ENCODE measurements at places on chromosomes 11 and 22.

DNA sequence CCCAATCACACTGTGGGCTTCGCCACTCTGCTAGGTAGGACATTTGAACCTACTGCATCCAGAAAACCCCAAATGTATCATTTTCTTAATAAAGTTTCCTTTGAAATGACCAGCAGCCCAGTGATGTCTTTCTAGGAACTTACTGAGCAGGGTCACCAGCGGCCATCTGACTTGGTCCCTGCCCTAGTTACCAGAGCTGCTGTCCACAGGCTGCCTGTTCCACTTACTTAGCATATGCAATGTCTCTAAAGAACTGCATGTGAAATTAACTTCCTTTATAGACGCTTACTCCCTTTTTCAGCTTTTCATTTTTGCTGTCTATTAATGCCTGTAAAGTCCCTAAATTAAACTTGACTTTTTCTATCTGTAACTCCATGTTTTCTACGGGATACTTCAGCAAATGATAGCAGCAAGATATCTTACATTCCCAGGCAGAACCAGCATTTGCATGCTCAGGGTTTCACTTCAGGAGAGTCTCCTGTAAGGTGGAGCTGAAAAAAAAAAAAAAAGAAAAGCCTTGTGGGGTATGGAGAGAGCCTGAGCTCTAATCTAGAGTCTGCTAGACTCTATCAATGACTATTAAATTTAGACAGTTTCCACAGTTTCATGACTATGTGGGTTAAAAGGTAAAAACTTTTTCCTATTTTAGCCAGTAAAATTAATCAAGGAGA is 125.0 kb downstream of the FAT3 start:
- DNase-seq = no peak

DNA sequence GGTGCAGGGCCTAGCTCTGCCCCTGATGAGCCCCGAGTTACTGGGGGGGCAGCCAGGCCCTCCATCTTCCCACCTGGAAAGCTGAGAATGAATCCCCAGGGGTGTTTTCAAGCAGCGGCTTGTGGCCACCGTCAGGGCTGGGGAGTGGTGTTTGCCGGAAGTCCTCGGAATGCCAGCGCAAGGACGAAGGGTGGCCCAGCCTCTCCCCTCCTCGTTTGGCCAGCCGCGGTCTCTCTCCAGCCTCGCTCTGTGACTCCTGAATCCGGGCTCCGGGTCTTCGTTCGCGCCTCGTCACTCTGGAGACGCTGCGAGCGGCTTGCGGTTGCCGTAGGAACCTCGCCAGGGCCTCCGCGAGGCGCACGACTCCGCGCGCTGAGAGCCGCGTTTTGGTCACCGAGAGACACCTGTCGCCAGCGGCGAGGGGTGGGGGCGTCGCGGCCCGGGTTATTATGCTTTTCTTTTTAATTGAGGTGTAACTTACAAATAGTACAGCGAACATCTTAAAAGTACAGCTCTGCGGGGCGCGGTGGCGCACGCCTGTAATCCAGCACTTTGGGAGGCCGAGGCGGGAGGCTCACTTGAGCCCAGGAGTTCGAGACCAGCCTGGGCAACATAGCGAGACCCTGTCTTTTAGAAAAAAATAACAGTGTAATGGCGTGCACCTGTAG is 6.3 kb upstream of the KDELR3 start:
- DNase-seq = peak; percentile 43

DNA sequence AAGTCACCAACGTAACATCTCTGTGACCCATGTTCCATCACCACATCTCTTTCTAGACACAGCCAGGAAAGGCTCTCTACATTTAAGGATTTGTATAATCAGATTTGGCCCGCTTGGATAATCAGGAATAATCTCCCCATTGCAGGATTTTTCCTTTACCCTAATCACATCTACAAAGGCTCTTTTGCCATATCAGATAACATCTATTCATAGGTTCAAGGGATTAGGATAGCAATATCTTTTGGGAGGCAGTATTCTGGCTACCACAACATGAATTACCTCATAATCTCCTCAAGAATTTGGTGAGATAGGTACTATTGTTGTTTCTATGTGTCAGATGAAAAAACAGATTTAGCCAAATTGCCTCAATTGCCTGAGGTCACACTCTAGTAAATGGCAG is 142.8 kb upstream of the UBASH3B start:
- no peak for DNase-seq

DNA sequence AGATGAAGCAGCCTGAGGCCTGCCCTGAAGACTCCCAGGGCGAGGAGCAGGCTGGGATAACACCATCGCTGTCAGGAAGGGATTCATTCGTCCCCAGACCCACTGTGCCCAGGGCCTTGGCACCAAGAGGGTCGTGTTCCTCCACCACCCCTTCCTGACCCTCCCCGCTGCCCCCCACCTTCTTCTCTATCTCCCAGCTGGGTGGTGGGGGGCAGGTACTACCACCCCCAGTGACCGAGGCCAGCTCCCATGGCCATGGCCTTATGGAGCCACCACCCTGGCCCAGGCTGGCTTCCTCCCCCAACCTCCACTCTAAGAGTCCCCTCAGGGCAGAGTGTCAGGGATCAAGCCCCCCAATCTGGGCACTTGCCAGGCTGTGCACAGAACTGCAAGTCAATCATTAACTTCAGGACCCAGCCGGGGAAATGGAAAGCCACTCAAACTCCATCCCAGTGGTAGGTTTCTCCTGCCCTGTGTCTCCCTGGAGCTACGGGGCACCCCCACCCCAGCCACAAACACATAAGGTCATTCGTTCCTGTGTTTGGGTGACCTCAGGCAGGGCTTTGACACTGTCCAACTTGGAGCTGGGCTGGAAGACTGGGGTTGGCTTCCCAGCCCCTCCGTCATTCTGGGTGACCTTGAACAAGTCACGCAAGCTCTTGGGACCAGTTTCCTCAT is 33.3 kb upstream of the WNT11 start:
- DNase-seq = no peak

- no peak for DNase-seq
Observed at GRCh38 chr22:45490836-45491235, 11.8 kb upstream of the FBLN1 start.

DNA sequence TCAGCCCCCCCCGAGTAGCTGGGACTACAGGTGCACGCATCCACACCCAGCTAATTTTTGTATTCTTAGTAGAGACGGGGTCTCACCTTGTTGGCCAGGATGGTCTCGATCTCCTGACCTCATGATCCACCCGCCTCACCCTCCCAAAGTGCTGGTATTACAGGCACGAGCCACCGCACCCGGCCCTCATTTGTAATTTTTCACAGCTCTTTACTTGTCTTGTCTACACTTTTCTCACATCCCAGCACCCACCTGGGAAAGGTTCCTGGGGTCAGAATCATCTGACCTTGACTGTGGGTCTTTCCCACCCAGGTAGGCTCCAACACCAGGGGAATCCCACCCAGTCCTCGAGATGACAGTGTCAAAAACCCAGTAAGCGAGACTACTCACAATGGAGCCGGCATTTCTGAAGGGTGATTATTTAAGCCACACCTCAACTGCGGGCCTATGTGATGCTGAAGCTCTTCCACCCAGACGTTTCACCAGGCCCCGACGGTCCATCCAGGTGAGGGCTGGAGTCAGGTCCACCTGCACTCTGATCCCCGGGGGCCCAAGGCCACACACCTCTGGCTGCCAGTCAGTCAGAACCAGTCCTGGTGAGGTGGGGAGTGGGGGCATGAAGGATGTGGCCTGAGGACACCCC is 23.4 kb downstream of the CELSR1 start:
- no peak for DNase-seq

GRCh38 chr11:130413405-130414106 is 14.9 kb downstream of the ADAMTS8 start:
- peak; percentile 85 for DNase-seq

GRCh38 chr11:97989121-97989520 is 1031.6 kb upstream of the CNTN5 start:
- DNase-seq = no peak

DNA sequence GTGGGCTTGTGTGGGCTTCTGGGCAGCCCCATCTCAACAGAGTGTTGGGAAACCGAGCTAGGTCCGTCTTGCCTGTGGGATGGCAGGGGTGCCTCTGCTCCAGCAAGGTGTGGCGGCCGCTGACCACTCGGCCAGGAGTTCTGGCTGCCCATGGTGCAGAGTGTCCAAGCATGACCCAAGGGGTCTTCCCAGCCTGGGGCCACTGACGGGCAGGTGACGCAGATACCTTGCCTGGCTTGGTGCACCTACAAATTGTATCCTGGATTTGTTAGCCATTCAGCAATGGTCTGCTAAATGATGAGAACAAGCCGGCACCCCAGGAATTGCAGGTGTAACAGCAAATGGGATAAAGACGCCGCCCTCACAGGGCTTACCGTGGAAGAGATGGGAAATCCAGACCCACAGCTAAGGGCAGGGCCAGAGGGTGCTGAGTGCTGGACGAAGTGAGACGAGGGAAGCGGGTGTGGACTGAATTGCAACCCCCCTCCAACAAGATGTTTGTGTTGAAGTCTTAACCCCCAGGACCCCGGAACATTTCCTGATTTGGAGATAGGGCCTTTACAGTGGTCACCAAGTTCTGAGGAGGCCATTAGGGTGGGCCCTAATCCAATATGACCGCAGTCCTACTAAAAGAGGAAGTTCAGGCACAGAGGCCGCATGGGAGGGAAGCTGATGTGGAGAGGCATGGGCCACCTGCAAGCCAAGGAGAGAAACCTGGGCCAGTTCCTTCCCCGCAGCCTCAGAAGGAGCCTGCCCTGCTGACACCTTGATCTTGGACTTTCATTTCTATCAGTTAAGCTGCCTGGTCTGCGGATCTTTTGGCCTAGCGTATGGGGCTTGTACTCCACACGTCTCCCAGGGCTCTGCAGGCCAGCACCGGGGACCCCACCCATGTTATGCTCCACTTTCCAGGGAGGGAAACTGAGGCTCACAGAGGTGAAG is 45.2 kb upstream of the LINC01488 start:
- DNase-seq = no peak

GRCh38 chr11:18771266-18772035 is 20.1 kb downstream of the PTPN5 start:
- DNase-seq = peak; percentile 39

DNA sequence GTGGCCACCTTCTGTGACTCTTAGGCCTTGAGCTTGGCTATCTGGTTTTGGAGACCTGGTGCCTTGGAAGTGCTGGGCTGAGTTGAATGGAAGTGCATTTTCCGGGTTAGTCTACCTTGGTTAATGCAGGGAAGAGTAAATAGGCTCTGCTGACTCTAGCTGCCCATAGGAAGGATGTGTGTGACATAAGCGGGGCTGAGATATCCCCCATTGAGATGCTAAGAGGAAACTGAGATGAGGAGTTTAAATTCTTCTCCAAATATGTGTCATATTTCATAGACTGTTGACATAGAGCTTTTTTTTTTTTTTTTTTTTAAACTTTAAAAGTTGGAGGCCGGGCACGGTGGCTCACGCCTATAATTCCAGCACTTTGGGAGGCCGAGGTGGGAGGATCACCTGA is 30.8 kb downstream of the ZNRF3 start:
- DNase-seq = no peak

- DNase-seq = no peak
Observed at GRCh38 chr22:43437871-43438475, 26.2 kb downstream of the MPPED1 start.

DNA sequence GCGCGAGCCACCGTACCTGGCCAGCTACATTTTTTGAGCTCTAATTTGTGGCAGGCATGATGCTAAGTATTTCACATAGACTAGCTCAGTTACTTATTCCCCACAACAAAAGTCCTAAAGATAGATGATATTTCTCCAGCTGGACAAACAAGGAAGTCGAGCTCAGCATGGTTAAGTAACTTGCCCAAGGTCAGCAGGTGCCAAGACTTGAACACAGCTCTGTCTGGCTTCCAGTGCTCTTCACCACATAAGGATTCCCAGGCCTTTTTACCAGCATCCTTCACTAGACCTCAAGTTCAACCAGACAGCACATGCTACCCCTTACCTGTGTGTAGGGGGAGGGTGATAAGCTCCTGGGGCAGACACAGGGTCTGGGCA is 177.3 kb upstream of the NCAM1 start:
- no peak for DNase-seq

DNA sequence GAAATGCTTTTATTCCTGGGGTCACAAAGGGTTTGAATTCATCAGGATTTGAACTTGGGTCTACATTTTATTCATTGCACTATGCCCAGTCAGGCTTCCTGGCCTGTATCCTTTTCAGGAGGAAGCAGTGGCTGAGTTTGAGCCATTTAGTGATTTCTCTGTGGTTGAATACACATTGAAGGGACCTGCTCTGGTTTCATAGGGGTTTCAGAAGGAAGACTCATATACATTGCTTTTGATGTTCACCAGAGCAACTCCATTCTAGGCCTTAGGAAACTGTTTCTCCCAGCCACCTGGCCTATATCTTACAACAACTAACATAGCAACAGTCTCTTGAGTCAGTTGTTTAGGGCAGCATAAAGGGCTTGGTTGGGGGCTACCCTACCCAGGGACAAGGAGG is 165.7 kb downstream of the INSC start:
- no peak for DNase-seq

GRCh38 chr11:18608376-18608775 is 8.8 kb downstream of the MISFA start:
- DNase-seq = no peak

DNA sequence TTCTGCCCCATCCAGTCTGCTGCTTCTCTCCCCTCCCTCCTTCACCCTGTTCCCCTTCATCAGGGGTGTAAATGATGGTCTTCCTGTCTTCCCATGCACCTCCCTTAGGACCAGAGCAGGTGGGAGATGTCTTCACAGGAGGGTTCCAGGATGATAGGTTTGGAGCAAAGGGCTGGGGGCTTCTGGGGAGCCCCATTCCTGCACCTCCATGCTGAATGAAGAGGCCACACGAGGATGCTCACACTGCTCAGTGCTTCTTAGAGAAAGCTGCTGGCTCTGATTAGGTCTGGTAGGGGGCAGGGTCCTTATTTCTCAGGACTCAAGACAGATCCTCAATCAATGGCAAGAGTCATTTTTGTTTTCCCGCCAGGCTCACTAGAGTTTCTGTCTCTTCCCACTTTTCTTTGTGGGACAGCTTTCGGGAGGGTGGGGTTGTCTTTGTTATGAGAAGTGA is 41.1 kb downstream of the BCR start:
- DNase-seq = no peak

GRCh38 chr22:36267058-36267457 is 14.1 kb downstream of the APOL1 start:
- no peak for DNase-seq

- DNase-seq = no peak
Observed at GRCh38 chr11:125235071-125235471, 70.5 kb downstream of the PKNOX2 start.

GRCh38 chr11:64051297-64051696 is 15.6 kb downstream of the FLRT1 start:
- DNase-seq = no peak

DNA sequence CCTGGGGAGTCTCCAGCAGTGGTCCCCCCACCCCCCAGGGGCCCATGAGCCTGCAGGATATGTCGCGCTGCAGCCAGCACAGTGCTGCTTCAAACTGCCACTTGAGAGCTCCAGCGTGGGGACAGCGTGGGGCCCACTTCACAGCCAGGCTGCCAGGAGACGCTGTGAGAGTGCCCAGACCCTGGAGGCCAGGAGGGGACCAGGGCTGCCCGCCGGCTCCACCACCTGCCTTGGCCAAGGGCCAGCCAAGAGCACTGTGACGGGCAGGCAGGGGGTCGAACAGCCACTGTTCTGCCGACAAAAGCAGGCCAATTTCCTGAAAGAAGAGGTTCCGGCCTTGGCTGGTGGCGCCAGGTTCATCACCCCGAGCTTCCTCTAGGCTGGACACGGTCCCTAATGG is 60.2 kb downstream of the FLRT1 start:
- no peak for DNase-seq

All from HCEC 1CT (cell line).